ENCODE measurements at places on chromosomes 16 and 17. TPM values are rescaled to one million over a fixed set of nuclear protein-coding genes. Genes with fewer than 3 reads are reported as not detected.

CCL17 gene
- total RNA-seq = not detected

CD300A gene
- not detected for total RNA-seq

KRTAP17-1 gene
- not detected for total RNA-seq

KIF18B gene
- total RNA-seq = 2.3 TPM

HP gene
- not detected for total RNA-seq

GRCh38 chr16:53220585-53220984 is 165.8 kb downstream of the CHD9 start:
- DNase-seq = peak; percentile 74

DNA sequence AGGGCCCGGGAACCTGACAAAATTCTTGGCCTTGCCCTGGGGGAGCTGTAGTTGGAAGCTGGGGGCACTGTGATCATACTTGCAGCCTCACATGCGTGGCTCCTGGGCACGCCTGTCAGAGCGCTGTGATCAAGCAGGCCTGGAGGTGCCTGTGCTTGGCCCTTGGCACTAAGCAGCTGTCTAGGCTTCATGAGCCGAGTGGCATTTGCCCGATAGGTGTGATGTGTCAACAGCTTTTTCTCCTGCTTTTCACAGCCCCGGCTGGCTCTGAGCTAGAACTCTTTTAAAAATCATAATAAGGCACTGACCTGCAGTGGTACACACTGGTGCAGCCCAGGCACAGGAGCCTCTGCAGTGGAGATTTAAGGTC is 113.8 kb downstream of the SOCS1 start:
- no peak for DNase-seq

DNA sequence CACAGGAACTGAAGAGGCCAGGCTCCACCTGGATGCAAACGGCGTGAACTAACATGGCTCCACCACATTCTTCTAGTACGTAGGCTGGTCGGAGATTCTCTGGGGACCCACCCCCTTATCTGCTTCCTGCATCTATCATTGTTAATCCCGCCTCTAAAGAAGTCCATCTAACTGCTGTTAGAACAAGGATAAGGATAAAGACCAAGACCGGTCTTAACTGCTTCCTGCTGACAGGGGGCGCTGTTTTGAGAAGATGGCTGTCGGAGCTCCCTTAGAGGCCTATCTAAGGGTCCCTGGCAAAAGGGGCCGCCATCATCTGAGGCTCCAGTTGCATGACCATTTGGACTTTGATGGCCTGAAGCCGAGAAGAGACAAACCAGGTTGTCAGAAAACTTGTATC is 25.8 kb upstream of the TNFSF12 start:
- DNase-seq = no peak

GRCh38 chr17:39679521-39680192 is 8.2 kb downstream of the PGAP3 start:
- no peak for DNase-seq

DNA sequence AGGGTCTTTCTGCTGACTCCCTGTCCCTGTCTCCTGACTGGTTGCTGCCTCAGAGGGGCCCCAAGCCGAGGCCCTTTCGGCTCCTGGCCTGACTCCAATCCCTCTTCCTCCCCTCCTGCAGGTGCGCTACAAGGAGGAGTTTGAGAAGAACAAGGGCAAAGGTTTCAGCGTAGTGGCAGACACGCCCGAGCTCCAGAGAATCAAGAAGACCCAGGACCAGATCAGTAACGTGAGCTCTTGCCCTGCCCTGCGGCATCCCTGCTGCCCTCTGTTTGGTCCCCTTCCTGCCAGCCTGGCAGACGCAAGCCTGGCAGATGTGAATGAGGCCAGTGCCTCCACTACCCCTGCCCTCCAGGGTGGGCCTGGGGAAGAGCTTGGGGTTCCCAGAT is 27.1 kb upstream of the LASP1NB start:
- no peak for DNase-seq

GRCh38 chr17:3812771-3813170 is 11.8 kb upstream of the ITGAE start:
- DNase-seq = no peak

DNA sequence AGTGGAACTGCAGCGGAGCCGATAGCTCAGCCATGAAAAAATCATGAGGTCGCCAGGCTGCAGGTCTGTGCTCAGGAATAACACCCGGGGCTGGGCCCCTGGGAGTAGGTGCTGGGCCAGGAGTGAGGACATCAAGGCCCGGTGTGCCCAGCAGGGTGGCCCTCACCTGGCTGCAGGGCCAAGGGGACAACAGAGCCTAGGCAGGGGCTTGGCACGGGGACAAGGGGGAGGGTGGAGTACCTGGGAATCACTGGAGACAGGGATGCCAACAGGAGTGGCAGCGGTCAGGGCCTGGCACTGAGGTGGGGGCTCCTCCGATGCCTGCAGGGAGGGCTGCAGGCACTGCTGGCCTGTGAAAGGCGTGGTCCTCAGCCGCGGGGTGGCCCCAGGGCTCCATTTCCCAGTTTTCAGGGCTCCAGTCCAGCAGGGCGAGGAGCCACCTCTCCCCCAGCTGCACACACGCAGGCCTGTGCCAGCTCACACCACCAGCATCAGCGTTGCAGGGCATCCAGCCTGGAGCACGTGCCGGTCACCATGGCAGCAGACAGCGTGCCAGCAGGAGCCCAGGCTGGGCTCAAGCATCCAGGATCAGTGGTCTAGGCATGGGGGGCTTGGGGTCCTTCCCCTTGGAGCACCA is 4.7 kb upstream of the FSCN2 start:
- no peak for DNase-seq

DNA sequence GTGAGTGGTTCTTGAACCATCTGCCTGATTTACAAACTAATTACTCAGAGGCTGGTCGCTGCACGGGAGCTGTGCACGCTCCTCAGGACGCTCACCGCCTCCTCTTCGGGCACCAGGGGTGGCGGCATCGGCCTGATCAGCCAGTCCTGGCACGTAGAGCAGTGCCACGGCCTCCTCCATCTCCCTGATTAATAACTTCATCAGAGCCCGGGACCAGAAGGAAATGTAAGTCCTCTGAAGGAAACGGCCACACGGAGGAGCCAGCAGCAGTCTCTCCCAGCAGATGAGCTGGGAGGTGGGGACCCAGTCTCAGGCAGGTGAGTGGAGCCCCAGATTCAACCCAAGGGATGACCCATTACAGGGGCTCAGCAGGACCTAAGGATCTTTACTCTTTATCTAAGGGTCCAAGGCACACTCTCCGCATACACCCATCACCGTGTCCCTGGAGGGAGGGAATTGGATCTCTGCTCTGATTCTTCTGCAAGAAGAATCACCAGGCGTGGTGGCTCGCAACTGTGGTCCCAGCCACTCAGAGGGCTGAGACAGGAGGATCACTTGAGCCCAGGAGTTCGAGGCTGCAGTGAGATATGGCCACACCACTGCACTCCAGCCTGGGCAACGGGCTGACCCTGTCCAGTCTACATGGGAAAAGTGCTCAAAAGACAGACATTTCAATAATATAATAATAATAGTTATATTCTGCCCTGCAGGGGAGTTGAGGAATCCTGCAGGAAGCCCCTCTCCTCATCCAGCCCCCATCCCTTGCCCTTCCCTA is 366.5 kb downstream of the SEC14L1 start:
- no peak for DNase-seq

DNA sequence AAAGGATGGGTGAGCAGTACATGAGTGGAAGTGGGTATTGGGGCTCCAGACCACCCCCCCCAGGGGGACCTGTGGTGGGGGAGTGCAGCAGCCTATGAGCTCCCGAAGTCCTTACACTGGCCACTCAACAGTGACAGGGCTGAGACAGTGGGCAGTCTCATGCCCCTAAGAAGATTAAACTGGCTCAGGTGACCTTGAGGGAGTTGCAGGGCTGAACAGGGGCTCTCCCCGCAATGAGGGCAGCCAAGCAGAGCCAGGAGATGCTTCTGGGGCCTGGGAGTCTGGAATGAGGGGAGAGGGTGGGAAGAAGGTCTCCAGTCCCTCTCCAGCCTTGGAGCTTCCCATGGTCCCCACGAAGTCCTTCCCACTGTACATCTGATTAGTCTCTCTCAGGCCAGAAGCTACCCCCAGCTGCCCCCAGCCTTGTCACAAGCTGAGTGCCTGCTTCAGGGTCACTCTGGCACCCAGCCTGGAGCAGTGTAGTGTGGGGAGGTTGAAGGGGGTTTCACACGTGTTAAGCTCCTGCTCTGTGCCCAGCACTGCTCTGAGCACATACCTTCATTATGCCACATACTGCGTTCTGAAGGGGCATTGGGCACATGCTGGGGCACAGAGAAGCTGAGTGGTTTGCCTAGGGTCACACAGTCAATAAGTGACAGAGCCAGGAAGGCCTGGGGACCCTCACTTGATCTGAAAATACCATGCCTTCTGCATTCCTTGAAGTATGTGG is 1.0 kb upstream of the CDH16 start:
- no peak for DNase-seq

GRCh38 chr16:86665319-86665675 is 86.9 kb downstream of the FOXL1 start:
- no peak for DNase-seq

- DNase-seq = no peak
Measured at GRCh38 chr17:82094931-82095776, 2.9 kb downstream of the FASN start.

- peak; percentile 81 for DNase-seq
Measured at GRCh38 chr17:17919169-17920107, 52.8 kb downstream of the TOM1L2 start.

DNA sequence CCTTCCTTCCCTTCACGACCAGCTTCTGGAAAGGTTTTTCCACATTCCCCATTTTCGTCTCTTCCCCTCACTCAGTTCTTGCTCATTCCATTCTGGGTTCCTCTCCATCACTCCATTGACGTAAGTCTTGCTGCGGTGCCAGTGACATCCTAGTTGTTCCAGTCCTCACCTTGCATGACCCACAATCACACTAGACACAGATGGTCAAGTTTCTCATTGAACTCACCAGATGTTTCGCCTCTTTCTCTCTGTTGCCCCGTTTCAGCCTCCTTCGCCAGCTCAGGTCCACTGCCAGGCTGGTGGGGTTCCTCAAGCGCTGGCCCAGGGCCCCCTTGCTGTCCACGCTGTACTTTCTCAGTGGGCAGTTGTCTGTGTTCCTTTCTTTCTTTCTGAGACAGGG is 43.4 kb downstream of the CCDC42 start:
- DNase-seq = no peak

DNA sequence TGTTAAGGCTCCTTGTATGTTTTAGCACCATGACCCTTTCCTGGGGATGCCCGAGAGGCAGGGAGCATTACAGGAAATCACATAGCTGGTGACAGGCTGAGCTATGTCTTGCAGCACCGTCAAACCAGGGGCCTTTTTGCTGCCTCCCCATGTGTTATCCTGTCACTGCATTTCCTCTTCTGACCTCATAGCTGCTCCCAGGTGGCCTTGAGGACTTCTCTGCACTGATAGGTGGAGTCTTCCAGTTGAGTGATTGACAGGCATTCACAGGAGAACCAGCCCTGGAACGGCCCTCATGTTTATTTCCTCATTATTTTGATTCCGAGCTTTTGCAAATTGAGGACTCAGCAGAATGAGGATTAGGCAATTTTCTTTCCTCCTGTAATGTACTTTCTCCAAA is 349.6 kb downstream of the HAPSTR1 start:
- DNase-seq = no peak

GRCh38 chr16:13798211-13798610 is 121.7 kb upstream of the ERCC4 start:
- DNase-seq = no peak

DNA sequence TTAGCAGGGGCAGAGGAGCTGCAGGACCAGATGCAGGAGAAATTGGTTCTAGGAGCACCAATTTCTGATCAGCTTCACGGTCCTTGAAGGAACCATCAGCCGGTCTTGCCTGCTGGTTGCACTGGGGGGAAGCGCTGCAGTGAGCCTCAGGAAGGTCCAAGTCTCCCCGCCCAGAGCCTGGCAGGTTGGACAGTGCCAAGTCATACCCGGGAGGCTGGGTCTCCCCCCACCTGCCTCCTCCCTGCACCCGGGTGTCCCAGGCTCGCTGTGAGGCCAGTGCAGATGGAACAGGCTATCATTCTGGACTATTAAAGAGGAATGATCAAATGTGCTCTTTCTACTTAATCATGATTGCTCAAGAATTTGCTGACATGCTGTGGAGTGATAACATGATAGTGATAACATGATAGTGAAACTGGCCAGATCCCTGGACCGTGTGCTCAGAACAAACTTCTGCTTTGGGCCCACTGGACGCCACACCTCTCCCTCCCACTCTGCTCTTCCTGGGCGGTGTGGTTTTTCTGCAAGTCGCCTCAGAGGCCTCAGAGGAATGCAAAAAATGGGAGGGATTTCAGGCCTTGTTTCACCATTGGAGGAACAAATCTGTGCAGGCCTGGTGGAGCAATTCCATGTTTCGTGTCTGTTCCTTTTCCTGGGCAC is 236.0 kb downstream of the IRF8 start:
- no peak for DNase-seq

DNA sequence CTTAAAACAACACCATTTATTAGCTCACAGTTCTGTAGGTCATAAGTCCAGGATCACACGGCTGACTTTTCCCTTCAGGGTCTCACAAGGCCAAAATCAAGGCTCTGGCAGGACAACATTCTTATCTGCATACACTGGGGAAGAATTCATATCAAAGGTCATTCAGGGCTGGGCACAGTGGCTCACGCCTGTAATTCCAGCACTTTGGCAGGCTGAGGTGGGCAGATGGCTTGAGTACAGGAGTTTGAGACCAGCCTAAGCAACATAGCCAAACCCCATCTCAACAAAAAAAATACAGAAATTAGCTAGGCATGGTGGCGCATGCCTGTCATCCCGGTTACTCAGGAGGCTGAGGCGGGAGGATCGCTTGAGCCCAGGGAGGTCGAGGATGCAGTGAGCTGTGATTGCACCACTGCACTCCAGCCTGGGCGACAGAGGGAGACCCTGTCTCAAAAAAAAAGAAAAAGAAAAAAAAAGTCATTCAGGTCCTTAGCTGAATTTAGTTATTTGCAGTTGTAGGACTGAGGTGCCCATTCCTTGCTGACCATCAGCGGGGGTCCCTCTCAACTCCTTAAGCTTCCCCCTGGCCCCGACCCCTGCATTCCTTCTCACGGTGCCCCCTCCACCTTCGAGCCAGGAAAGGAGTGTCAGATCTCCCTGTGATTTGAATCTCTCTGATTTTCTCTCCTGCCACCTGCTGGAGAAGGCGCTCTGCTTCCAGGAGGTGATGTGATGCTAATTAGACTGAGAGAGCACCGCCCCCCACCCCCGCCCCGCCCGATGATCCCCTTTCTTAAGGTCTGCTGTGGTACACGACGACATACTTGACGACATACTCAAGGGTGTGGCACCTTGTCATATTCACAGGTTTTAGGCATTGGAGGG is 91.8 kb upstream of the CLEC18A start:
- DNase-seq = peak; percentile 52

DNA sequence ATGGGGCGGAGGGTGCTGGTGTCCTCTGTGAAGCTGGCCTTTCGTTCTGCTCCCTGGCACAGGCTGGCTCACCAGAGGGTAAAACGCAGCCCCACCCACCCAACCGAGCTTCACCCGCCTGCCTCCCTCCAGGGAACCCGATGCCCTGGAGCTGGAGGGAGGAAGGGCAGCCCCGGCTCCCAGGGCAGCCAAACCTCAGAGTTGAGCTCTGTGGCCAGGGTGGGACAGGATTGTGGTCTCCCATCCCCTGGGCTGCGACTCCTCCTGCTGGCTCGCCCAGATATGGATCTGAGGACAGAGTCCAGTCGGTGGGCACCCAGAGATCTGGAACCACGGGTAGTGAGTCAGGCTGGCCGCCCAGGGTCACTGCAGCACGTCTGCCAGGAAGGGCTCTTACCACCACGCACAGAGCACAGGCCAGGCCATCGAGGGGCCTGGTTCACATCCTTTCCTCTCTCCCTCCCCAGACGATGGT is 42.6 kb upstream of the CHMP6 start:
- no peak for DNase-seq
